ENCODE measurements at places on chromosomes 3 and 15. TPM values are rescaled to one million over a fixed set of nuclear protein-coding genes. Genes with fewer than 3 reads are reported as not detected.
A peak's percentile ranks its signal among the peaks of the same experiment; 100 is the strongest.

GREM1 gene
- 457 TPM for total RNA-seq

ABHD17C gene
- 11.5 TPM for total RNA-seq

- DNase-seq, result no peak
These were observed 54.6 kb downstream of the ATP2B2 start for GRCh38 chr3:10450494-10451440.

AP3B2 gene
- total RNA-seq, result 0.36 TPM

DNA sequence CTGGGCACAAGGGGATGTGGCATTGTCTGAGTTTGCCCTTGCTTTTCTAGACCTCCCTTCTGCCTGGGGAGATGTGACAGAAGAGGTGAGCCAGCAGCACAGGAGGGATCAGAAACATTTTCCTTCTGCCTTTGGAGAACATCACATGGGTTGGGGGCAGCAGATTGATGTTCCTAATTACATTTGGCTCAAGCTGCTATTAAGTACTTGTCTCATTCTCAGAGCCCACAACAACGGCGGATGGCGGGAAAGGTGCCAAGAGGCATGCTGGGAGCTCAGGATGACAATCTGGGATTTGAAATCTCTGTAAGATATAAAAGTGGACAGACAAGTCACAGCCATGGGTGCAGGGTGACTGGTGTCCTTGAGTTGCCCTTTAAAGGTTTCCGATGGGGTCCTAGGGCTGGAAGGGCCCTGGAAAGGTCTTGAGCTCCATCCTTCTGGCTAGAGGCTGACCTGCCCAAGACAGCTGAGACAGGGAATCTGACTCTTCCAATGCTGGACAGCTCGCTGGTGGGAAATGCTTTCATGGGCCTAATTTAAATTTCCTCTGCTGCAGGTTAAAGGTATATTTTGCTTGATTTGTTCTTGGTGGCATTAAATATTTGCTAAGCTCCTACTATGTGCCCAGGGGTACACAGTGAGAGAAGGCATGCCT, 2.4 kb upstream of the CORO2B start:
- DNase-seq, result no peak

DNA sequence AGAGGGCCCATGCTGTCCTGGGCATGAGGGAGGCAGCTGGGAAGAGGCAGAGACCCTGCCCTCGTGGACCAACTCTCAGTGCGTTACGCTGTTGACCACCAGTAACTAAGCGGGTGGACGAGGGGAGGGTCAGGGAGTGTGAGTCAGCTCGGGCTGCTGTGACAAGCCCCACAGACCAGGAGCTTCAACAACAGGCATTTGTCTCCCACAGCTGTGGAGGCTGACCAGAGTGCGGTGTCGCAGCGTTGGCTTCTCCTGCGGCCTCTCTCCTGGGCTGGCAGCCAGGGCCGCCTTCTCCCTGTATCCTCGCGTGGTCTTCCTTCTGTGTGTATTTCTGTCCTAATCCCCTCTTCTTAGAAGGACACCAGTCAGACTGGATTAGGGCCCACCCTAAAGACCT, 13.0 kb downstream of the EFCC1 start:
- peak; percentile 47 for DNase-seq

GRCh38 chr3:192980632-192981031, 63.0 kb upstream of the MB21D2 start:
- DNase-seq, result no peak

LRRC2 gene
- 4.7 TPM for total RNA-seq

All from osteoblast (primary cell).